Umbilical cord (tissue), 2 donors: ENCODE measurements at places on chromosomes 1 and 21.

DNA sequence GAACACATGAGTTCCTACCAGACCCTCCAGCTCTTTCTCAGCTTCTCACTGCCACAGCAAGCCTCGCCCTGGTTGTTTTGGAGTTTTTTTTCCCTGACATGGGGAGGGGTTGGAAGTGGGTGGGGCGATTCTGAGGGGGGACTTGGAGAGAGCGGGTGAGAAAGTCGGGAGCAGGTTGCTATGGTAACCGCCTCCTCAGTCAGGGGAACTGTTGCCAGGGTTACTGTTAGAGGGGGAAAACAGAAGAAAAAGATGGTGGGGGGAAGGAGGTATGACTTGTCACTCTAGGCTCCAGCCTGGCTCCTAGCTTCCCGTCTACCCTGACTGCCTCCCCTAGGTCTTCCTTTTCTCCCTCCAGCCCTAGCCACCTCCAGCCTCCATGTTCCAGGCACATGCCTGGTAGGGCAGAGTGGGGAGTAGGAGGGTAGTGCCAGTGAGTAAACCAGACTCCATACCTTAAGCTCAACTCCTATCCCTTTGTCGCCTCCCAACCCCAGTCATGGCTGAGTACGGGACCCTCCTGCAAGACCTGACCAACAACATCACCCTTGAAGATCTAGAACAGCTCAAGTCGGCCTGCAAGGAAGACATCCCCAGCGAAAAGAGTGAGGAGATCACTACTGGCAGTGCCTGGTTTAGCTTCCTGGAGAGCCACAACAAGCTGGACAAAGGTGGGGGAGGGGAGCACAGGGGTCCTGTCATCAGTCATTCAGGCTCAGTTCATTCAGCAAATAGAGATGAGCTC is 6.0 kb downstream of the PEA15 start:
- DNase-seq = no peak

DNA sequence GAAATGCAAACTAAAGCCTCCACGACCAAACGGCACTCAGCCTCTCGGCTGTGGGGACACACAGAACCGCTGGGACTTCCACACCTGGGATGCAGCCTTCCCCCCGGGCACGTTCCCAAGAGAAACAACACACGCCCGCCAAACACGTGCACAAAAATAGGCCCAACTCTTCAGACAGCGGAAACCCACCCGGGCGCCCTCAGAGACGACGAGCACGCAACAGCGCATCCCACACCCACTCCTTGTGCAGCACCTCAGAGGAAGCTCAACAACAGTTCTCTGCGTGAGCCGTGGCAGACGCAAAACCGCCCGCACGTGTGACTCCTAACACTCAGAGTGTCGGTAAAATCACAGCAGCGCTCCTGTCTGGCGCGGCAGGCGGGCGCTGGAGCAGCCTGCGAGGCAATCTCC is 5.3 kb downstream of the C1orf159 start:
- DNase-seq = no peak

GRCh38 chr1:159200769-159201168 is 3.9 kb upstream of the ACKR1 start:
- DNase-seq = no peak

DNA sequence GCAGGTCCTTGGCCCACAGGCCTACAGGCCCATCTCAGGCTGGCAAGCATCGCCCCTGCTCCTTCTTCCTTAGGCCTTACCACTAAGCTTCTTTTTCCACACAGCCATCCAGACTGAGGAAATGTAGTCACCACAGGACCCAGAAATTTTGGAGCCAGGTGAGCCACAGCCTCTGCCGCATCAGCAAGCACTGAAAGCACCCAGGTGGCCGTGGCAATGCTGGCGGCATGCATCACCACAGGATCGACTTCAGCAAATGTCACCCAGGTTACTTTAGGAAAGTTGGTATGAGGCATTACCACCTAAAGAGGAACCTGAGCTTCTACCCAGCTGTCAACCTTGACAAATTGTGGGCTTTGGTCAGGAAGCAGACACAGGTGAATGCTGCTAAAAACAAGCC is 11.6 kb downstream of the PIGM start:
- no peak for DNase-seq

DNA sequence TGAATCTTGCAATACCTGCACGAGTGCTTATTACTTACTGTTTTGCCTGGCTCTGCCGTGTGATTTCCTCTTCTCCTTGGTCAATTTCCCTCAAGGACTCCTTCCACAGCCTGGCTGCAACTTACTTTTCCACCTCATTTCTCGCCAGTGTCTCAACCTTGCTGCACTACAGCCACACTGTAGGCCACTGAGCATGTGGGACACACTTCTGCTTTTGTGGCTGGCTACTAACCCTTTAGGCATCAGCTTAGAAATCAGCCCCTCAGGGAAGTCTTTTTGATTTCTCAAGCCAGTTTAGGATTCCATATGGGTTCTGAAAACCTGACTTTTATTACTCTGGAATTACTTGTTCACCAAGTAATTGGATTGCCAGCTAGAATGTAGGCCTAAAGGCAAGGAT is 5.2 kb upstream of the DMRTB1 start:
- DNase-seq = no peak

DNA sequence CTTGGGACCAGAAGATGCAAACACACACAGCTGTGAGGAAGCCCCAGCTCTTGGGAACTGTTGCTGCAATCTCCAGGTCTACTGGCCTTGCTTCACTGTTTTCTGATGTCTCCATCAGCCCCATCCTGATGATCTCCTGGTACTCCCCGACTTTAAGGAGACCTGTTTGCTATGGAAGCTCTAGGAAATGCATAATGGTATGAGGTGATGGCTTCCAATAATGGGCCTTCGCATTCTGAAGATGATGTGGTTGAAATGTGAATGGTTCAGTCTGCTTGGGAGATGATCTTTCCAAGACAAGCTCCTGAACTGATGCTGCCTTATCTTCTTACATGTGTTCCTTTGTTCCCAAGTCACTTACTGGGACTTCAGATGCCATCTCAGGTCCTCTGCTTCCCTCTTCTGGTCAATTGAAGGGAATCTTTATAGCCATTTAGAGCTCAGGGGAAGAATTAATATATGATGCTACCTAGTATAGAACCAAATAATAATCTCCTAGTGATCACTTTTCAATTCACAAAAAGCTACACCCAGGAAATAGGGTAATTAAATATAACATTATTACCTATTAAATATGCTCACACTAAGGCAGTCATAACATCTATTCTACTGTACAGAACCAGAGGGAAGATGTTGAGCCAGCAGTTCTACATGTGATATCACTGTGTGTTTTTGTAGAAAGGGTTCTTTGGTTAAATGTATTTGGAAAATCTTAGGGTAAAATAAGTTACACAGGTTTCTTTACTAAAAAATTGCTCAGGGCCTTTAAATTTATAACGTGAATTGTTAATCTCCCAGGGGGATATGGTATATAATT is 73.9 kb upstream of the VTCN1 start:
- peak; percentile 55 for DNase-seq

DNA sequence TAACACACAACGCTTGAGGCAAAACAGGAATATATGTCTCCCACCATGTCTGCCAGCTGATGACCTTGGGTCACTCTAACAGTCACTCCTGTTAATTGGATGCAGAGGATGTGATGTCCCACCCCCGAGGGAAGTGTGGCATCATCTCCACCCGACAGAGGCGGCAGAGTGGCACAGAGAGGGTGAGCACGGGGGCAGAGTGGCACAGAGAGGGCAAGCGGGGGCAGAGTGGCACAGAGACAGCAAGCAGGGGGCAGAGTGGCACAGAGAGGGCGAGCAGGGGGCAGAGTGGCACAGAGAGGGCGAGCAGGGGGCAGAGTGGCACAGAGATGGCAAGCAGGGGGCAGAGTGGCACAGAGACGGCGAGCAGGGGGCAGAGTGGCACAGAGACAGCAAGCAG is 44.3 kb downstream of the DISP3 start:
- DNase-seq = no peak

DNA sequence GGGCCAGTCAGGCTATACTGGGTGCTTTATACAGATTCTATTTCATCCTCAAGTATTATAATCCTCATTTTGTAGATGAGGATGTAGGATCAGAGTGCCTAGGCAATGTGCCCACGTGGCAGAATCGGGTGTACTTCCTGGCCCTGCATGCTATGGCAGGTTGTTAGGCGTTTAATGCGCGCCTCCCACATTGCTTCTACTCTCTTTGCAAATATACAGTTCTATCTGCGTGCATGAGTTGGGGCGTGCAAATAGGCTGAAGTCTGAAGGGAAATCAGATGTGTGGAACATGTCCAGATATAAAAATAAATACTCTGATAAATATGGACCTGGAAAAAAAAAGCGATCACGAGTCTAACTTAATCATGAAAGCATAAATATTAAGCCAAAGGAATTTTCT is 194.7 kb upstream of the FMN2 start:
- peak; percentile 42 for DNase-seq

DNA sequence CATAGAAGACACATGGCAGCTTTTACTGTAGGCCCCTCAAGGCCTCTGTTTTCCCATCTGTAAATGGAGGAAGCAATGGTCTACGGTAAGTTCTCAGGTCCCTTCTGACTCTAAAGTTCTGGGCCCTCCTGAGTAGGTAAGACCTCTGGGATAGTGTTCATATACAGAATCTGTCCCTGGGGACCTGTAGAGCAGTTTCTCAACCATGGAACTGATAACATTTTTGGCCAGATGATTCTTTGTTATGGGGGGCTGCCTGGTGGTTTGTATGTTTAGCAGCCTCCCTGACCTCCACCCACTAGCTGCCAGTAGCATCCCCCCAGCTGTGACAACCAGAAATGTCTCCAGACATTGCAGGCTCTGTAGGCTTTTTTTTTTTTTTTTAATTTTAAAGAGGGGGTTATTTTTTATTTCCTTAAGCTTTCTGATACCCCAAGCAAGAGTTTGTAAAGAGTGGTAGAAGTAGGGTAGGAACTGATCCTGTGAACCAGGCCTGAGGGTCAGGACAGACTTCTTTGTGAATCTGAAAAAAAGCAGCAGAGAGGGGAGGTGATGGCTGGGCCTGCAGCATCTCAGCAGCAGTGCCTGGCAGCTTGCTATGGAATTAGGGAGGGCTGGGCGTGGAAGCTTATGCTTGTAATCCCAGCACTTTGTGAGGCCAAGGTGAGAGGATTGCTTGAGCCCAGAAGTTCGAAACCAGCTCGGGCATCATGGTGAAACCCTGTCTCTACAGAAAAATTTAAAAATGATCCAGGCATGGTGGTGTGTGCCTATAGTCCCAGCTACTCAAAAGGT is 20.2 kb upstream of the TCEA3 start:
- peak; percentile 70 for DNase-seq

DNA sequence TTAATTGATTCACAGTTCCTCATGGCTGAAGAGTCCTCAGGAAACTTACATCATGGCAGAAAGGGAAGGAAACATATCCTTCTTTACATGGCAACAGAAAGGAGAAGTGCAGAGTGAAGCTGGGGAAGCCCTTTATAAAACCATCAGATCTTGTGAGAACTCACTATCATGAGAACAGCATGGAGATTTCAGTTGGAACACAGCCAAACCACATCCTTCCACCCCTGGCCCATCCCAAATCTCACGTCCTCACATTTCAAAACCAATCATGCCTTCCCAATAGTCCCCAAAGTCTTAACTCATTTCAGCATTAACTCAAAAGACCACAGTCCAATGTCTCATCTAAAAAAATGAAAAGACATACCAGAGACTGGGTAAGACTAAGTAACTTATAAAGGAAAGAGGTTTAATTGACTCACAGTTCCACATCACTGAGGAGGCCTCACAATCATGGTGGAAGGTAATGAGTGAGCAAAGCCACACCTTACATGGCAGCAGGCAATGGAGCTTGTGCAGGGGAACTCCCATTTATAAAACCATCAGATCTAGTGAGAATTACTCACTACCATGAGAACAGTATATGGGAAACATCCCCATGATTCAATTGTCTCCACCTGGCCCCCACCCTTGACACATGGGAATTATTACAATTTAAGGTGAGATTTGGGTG is 105.2 kb downstream of the MRPL39 start:
- DNase-seq = peak; percentile 2

DNA sequence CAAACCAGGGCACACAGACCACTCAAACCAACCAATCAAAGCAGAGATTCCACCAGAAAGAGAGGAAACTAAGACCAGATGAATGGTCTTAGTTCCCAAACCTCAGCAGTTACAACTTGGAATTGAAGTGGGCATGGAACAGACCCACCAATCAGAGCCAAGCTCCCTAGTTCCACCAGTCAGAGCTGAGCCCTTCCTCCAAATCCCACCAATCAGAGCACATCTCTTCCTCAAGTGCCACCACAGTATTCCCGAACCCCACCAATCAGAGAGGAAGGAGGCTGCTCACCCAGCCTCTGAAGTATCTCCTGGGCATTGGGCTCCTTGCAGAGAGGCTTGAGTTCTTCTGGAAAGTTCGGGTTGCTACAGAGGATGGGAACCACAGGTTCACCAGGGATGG is 1.4 kb downstream of the GUCA2A start:
- no peak for DNase-seq

- DNase-seq = no peak
These were observed 877.7 kb downstream of the MRPL39 start for GRCh38 chr21:24729568-24729967.

DNA sequence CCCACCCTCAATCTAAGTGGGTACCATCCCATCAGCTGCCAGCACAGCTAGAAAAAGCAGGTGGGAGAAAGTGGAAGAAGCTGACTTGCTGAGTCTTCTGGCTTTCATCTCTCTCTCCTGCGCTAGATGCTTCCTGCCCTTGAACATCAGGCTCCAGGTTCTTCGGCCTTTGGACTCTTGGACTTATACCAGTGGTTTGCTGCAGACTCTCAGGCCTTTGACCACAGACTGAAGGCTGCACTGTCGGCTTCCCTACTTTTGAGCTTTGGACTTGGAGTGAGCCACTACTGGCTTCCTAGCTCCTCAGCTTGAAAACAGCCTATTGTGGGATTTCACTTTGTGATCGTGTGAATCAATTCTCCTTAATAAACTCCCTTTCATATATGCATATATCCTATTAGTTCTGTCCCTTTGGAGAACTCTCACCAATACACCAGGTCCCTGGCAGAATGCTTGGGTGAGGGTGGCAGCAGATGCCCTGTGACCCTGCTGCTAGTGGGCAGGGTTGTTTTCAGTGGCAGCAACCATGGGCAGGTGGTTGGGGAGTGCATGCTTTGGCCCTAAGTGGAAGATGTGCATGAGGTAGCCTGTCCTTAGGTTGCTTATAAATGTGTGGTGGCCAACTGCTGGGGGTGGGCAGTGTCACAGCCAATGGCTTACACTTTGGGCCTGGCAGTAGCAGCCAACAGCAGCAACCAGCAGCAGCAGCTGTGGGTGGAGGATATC is 10.8 kb upstream of the ADAM30 start:
- no peak for DNase-seq

GRCh38 chr1:159204161-159205141 is at the start of gene ACKR1:
Gene ACKR1 (plus strand): TSS chr1:159204875. CDS start chr1:159204960, 85 bp downstream.
- peak; percentile 61 for DNase-seq

DNA sequence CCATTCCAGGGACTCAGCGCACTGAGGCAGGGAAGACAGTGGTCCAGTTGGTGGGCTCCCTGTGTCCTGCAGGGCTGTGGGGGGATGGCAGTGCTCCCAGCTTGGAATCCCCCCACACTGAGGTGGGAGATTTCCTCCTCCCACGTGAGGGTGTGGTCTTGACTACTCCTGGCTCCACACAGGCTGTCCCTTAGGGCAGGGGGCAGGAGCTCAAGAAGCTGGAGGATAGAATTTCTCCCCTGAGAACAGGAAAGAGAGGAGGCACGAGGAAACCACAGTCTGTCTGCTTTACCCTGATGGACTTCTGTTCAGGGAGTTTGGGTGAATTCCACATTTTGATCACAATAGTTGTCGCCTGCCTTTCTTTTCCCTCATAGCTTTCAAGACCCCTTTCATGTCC is 62.1 kb downstream of the CACNA1E start:
- DNase-seq = no peak

GRCh38 chr1:248926401-248927182 is 20.6 kb downstream of the PGBD2 start:
- DNase-seq = no peak
